8988T (cell line): ENCODE measurements at places on chromosomes 12 and 14.

- DNase-seq, result no peak
Measured at GRCh38 chr14:30996892-30997659, 28.4 kb upstream of the AP4S1 start.

DNA sequence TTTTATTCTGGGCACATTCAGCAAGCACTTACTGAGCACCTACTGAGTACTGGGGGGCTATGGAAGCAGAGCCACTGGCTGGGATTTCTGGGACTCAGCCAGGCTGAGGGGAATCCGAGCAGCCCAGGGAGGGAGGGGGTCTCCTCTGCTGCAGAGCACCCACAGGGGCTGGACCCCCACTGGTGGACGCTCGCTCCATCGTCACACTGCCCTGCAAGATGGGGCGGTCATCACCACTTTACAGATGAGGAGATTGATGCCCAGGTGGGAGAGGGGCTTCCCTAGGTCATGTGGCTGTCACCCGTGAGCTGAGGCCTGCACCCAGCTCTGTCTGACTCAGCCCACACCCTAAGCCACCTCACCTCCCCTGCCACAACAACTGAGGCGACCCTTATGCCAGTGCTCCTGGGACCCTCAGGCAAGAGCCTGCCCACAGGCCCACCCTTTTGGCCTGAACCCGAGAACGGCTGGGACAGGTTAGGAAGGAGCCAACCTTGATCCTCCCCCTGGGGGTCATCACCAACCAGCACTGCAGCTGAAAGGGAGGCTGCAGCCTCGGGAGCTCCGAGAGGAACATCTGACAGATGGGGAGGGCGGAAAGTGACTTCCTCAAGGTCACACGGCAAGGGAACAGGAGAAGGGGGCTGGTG, 74.4 kb downstream of the SERPINA3 start:
- DNase-seq, result no peak

DNA sequence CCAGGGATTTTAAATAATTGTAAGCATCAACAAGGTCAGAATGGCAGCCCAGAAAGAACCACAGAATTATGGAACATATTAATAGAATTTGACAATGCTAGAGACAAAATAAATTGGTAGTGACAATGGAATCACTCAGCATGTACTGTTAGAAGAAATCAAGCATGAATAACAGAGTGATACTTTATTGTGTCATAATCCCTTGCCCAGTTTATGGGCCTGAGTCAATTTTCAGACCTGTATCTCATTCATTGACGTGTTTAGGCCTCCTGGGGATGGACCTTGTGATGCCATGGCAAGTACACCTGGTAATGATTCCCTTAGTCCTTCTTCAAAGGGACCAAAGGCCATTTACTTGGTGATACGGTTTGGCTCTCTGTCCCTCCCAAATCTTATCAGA, 12.8 kb upstream of the CCDC91 start:
- no peak for DNase-seq

DNA sequence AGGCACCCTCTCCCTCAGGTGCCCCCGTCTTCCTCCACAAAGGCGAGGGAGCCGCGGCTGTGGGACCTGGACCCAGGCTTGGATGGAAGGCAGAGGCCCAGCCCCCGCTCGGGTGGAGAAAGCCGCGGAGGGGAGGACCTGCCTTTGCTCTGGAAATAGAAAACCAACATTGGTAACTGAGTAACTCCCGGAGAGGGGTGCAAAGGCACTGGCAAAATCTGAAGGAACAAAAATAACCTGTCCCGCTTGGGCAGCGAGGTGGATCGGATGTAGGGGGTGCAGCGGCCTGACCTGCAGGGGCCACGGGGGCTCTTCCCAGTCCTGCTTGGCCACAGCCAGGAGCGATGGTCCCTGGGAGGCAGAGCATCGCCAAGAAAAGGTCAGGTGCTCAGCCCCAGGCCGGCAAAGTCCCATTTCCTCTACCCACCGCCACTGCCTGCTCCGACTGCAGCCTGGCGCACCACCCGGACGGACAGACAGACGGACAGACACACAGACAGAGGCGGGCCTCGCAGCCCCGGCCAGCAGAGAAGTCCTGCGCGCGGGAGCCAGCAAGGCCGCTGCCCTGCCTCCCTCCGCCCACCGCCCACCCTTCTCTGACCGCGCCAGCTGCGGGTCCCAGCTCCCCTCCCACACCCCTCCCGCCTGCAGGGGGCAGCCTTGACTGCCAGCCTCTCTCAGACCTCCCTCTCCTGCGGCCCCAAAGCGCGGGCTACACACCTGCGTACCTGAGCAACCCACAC, 21.4 kb upstream of the TMEM106C start:
- peak; percentile 71 for DNase-seq

GRCh38 chr12:18363321-18363720, 102.0 kb downstream of the PIK3C2G start:
- no peak for DNase-seq

GRCh38 chr14:73324533-73324932, 87.2 kb downstream of the PAPLN start:
- no peak for DNase-seq

DNA sequence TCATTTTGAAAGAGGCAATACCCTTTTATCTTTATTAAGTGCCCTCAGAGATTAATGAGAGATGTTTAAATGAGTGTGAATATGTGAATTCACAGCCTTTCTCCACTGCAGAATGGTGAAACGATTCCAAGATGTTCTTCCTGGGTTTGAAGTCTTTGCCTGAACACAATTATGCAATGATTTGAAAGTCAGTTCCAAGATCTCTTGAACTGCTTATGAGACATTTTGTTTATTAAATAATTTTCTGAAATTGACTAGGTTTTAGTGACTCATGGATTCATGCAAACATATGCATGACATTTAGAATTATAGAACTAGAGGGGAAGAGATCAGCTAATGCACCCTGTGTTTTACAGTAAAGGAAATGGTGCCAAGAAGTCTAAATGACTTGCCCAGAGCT, 118.1 kb upstream of the SLC38A2 start:
- DNase-seq, result no peak

- DNase-seq, result no peak
Measured at GRCh38 chr14:87961246-87961645, 31.7 kb downstream of the GALC start.

DNA sequence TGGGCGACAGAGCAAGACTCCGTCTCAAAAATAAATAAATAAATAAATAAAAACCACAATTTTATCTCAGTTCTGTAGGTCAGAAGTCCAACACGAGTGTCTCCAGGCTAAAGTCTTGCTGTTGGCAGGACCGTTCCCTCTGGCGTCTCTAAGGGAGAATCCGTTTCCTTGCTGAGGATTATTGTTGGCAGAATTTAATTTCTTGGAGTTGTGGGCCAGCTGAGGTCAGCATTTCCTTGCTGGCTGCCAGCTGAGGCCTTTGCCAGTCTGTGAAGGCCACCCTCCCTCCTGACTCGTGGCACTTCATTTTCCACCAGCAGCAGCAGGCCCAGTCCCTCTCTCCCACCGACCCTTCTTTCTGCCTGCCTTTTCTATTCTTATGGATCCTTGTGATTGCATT, 17.2 kb downstream of the PSMC1 start:
- DNase-seq, result no peak

GRCh38 chr12:114679452-114679875, 4.5 kb downstream of the TBX3 start:
- DNase-seq, result no peak

GRCh38 chr12:113267621-113268020, 46.4 kb downstream of the TPCN1 start:
- no peak for DNase-seq

DNA sequence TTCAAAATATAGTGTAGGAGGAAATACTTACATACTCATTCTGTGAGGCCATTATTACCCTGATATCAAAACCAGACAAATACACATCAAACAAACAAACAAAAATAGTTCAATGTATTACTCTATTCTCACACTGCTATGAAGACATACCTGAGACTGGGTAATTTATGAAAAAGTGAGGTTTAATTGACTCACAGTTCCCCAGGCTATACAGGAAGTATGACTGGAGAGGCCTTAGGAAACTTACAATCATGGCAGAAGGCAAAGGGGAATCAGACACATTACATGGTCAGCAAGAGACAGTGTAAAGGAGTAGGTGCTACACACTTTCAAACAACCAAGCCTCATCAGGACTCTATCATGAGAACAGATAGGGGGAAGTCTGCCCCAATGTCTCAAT, 1023.2 kb downstream of the TMTC2 start:
- DNase-seq, result no peak

- DNase-seq, result no peak
Measured at GRCh38 chr14:53109105-53110041, 43.8 kb downstream of the DDHD1 start.

DNA sequence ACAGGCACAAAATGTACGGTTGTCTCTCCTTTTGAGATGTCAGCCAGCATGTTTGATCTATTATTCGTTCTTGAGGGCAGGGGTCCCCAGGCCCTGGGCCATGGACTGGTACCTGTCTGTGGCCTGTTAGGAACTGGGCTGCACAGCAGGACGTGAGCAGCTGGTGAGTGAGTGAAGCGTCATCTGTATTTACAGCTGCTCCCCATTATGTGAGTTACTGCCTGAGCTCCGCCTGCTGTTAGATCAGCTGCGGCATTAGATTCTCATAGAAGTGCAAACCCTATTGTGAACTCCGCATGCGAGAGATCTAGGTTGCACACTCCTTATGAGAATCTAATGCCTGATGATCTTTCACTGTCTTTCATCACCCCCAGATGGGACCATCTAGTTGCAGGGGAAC, 41.4 kb upstream of the SCN8A start:
- DNase-seq, result no peak

- no peak for DNase-seq
Measured at GRCh38 chr14:93493054-93493453, 62.3 kb downstream of the UNC79 start.

DNA sequence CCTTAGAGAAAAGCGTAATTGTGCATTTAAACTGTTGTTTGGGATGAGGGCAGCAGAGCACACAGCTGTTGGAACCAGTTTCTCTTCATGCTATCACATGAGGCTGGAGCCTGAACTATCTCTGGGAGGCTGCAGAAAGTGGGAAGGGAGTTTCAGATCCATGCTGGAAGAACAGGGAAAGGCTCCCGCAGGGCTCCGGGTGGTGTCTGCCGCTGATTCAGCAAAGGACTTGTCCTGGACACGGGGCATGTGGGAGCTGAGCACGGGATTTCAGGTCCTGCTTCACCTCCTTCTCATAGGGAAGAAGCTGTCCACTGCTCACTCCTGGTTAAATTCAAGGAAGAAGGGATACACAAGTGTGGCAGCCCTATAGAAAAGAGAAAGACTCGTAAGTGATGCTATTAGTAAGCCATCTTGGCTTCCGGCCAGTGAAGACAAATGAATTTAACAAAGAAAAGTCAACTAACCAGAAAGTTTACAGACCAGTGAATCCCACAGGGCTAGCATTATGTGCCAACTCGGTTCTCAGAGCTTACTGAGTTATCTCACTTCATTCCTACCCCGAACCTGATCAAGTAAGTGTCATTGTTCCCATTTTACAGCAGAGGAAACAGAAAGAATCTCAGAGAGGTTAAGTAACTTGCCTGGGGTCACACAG, 6.7 kb upstream of the FZD10 start:
- no peak for DNase-seq

DNA sequence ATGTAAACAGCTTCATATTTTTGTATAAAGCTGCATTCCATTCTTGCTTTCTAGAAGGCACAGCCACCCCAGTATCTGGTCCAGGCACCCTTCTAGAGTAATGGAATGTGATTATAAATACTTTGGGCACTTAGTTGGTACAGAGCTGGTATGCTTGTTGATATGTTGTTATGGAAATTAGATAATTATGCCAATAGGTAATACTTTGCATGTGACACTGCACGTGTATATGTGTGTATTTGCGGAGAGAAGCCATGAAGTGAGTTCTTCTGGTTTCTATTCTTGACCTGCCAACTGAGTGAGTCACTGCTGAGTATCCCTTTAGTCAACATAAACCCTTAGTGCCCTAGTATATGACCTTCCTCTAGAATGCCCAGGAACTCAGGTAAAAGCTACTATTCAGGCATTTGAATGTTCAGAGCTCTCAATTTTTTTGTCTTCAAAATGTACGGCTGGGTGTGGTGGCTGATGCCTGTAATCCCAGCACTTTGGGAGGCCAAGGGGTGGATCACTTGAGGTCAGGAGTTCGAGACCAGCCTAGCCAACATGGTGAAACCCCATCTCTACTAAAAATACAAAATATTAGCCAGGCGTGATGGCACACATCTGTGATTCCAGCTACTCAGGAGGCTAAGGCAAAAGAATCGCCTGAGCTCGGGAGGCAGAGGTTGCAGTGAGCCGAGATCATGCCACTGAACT, 6.2 kb upstream of the TCP11L2 start:
- no peak for DNase-seq

GRCh38 chr12:12946686-12947355, 5.1 kb downstream of the GPRC5D start:
- no peak for DNase-seq

DNA sequence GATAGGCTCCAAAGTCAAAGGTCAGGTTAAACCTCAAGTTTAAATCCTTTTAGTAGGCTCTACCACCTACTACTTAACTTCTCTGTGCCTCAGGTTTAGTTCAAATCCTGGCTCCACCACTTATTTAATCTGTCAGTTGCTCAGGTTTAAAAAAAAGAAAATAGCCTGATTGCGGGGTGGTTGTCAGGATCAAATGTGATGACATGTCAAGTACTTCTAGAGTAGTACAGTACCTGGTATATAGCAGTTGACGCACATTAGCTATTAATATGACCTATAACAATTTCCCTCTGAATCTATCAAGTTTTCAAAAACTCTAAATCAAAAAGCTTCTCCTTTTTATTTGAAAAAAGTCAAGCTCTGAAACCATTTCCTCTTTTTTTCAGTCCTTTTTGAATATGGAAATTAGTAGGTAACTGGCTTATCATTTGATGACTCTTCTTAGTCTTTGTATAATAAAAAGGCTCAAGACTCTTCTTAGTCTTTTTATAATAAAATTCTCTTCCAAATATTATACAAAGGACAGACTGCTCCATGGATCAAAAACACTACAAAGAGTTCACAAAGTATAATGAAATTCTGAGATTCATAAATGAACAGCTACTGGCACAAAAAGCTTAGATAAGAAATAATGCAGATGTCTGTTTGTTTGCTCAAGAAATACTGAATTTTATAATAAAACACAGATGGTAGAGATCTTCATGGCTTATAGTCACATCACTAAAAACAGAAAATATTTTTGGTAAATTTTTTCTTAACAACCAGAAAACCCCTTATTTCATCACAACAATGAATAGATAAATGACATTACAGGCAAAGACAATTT, 5.0 kb downstream of the OSBPL8 start:
- DNase-seq, result no peak

GRCh38 chr14:68816183-68816942, 23.5 kb upstream of the ZFP36L1 start:
- DNase-seq, result peak; percentile 93

DNA sequence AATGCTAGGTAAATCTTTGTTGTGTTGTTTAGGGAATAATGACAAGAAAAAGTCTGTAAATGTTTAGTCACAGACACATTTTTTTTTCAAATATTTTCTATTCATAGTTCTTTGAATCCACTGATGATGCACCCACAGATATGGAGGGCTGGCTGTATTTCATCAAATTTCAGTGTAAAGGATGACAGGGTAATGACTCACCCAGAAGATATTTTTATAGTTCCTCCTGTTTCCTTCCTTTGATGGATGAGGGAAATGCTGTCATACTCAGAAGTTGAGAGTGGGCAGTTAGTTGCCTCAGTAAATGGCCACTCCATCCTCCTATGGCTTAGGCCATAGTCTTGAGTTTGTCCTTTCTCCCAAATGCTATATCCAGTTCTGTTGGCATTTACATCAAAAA, 76.9 kb upstream of the REP15 start:
- DNase-seq, result no peak

GRCh38 chr14:60226298-60226697, 22.7 kb upstream of the PPM1A start:
- DNase-seq, result no peak

GRCh38 chr14:64235652-64236640, 58.2 kb downstream of the ESR2 start:
- no peak for DNase-seq
